ENCODE measurements at places on chromosomes 11 and 22.

DNA sequence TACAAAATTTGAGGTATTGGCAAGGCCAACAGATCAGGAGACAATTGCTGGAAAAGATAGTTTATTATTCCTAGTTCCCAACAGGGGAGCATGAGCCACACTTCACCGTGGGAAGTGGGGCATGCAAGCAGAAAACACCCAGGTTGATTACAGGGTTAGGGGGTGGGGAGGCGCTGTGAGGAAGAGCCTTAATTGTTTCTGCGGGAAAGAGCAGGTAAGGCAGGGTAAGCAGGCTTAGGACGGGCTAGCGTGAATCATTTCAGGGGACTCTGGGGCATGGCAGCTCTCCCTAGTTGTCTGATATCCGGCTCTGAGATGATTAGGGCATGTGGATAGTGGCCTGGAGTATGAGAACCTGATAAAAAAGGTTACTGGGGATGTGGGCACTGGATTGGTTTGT, 20.7 kb upstream of the HTR3A start:
- no peak for DNase-seq

DNA sequence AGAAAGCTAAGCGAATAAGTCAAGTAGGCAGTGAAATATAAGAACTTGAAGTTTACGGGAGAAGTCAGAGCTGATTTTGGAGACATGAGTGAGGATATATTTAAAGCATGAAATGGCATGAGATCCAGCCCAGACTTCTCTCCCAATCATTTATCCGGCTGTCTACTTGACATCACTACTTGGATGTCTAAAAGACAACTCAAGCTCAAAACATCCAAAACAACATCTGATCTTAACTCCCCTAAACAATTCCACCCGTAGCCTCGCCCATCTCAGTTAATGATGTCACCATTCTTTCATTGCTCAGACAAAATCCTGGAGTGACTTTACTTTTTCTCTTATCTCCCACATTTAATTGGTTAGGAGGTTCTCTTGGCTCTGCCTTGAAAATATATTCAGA, 44.5 kb downstream of the WEE1 start:
- DNase-seq: no peak

GRCh38 chr22:39241794-39242594, 2.8 kb downstream of the PDGFB start:
- DNase-seq: no peak

DNA sequence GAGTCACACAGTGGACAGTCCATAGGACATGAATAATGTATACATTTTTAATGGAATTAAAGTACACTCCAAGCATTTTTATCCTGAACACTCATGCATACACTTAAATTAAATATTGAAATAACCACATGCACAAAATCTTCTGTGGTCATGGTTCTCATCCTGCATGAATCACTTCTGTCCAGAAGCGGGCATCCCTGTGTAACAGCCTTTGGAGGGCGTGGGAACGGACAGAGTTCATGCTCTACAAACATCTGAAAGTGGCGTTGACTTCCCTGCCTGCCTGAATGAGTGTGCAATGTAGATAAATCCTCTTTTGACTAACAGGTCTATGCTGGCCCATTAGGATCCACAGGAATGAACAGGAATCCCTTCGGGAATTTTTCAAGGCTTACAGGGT, 780.2 kb downstream of the BRD1 start:
- DNase-seq: no peak

DNA sequence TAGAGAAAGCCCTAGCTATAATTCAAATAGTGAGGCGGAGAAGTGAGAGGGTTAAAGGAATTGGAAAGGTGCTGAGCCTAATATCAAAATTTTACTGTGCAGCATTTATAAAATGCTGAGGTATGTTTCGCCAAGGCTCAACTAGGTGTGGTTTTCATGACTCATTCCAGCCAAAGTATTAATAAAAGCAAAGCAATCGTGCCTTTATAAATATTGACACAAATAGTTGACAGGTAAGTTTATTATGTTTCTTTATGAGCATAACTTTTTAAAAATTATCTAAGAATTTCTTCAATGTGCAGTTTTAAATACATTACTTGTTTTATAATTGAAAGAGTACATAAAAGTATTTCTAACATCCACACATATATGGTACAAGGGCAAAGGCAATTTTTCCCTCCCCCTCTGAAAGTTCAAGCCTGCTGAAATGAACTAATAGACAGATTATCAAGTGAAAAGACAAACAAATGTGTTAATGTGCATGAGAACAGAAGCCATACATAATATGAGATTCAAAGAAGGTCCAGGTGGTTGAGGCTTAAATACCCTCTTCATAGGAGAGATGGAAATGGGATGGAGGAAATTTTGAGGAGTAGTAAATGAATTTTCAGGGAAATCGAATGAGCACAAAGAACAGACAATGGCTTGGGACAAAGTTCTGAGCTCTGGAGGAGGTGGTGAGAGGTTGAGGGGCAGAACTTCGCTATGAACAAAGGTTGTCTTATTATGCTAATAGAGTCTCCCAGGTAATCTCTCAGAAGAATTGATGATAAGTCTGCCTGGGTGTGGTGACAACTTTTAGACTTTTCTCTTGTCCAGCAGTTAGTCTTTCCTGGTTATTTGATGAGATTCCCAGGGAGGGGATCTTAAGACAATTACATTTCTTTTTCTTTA, 326.5 kb downstream of the BUD13 start:
- no peak for DNase-seq

- no peak for DNase-seq
Observed at GRCh38 chr22:36339171-36340065, 48.3 kb downstream of the MYH9 start.

GRCh38 chr11:96144553-96144952, 198.4 kb downstream of the MAML2 start:
- no peak for DNase-seq

- DNase-seq: no peak
Observed at GRCh38 chr11:128480665-128481064, 106.7 kb downstream of the ETS1 start.

GRCh38 chr11:6979365-6979764, 40.8 kb downstream of the ZNF214 start:
- DNase-seq: no peak

DNA sequence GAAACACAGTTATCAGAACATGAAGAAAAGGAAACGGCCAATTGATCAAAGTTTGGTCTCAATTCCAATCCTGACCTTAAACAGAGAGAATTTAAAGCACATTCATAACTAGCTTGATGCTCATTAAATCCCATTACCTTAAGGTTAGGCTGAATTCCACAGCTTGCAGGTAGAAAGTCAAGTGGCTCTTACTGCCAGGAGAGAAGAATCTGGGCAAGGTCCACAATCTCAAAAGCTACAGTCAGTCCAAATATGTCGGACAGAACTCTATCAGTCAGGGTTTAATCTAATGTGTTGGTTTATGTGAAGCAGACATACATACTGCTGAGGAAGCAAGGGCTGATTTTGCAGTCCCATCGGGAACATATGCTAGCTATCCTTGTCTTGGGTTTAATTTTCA, 348.8 kb downstream of the SOX6 start:
- no peak for DNase-seq

DNA sequence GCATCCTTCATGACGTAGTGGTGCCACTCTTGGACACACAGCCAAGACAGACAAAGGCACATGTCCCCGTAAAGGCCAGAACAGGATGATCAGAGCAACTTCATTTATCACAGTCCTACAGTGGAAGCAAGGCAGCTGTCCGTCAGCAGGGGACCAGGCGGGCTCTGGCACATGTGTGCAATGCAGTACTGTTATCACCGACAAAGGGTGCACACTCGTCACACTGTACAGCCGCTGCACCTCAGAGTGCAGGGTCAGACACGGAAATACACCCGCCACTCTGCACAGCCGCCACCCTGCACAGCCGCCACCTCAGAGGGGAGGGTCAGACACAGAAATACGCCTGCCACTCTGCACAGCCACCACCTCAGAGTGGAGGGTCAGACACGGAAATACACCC, 13.4 kb upstream of the IL17REL start:
- no peak for DNase-seq

GRCh38 chr11:10201343-10201742, 92.7 kb downstream of the SBF2 start:
- no peak for DNase-seq

DNA sequence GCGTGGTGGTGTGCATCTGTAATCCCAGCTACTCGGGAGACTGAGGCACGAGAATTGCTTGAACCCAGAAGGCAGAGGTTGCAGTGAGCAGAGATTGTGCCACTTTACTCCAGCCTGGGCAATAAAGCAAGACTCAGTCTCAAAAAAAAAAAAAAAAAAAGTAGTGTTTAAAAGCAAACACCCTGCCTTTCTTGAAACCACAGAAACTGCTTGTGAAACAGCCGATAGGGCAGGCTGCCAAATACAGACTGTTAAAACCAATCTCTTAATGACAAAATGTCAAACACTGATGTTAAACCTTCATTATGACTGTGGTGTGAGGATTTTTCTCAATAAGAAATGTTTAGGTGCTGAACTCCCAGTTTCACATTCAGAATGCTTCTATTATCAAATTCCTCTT, 27.3 kb downstream of the MARK2 start:
- DNase-seq: peak; percentile 52

- no peak for DNase-seq
Observed at GRCh38 chr11:63769714-63770455, 1.3 kb upstream of the ZFTA start.

GRCh38 chr11:106001304-106002012, 20.6 kb downstream of the MSANTD4 start:
- DNase-seq: no peak

DNA sequence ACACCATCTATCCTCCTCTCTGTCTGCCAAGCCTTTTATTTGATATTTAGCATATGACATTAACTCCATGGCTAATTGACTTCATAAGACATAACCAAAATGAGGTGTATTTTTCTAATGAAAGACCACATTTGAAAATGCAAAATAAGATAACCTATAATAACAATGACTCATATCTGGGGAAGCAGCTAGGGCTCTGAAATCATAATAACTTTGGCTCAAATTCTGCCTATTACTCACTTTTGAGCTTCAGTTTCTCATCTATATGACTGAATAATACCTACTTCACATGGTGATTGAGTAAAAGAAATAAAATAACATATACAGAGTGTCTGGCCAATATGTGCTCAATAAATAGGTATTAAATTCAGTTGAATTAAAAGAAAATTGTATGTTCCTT, 1419.8 kb upstream of the TENM4 start:
- no peak for DNase-seq

- no peak for DNase-seq
Observed at GRCh38 chr11:122556605-122557004, 98.9 kb upstream of the UBASH3B start.

DNA sequence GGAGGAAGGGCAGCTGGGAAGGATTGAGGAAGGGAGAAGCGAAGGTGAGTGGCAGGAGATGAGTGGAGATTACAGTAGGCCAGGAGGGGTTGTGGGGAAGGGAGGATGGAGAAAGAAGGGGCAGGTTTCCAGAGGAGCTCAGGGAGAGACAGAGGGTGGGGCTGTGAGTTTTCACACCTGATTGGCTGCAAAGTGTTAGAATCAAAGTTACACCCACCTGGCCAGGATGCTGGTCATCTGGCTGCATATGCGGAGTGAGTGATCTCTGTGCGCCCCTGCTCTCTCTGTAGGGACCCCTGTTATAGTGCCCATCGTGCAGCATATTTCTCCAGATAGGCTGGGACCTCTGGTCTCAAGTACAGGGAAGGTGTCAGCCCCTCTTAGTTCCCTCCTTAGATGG, 18.3 kb downstream of the AMPD3 start:
- no peak for DNase-seq

- DNase-seq: no peak
Observed at GRCh38 chr11:131353766-131354165, 16.6 kb upstream of the NTM start.

GRCh38 chr11:129489249-129489648, 113.6 kb downstream of the BARX2 start:
- DNase-seq: no peak

DNA sequence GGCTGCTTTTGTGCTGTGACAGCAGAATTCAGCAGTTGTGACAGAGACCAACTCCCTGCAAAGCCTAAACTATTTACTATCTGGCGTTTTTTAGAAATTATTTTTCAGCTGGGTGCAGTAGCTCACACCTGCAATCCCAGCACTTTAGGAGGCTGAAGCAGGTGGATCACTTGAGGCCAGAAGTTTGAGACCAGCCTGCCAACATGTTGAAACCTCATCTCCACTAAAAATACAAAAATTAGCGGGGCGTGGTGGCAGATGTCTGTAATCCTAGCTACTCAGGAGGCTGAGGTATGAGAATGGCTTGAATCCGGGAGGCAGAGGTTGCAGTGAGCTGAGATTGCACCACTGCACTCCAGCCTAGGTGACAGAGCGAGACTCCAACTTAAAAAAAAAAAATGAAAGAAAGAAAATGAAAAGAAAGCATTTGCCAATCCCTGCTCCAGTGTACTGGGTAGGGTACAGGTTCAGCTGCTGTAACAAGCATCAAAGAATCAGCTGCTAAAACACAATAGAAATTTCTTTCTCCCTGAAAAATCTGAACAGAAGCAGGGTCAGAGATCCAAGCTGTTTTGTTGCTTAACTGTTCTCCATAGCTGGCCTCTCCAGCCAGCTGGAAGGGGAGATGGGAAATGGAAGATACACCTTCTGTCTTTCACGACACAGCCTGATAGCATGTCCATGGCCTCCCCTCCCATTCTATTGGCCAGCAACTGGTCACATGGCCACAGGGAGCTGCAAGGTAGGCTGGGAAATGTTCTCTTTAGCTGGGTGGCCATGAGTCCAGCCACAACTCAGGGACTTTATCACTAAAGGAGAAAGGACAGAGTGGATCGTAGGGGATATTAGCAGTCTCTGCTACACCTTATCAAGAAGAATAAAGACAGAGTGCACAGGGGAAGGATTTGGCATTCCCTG, 8.5 kb upstream of the NCF4 start:
- DNase-seq: no peak

GRCh38 chr11:120959189-120959588, 64.7 kb upstream of the TBCEL start:
- DNase-seq: no peak

DNA sequence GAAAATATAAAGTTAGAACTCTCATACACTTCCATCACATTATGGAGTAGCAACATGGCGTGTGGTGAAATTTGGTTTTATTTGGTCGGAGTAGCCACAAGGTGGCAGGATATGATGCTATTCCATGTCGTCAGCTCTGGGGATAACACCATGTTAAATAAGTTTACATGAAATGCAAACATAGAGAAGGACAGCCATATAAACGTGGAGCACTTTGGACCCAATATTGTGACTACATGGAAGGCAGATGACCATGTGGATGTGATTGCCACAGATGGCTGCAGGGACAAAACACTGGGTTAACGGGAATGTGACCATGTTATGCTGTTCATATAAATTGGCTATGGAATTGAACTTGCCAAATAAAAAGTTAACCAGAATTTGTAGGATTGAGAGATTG, 21.0 kb downstream of the OR5M11 start:
- DNase-seq: no peak

DNA sequence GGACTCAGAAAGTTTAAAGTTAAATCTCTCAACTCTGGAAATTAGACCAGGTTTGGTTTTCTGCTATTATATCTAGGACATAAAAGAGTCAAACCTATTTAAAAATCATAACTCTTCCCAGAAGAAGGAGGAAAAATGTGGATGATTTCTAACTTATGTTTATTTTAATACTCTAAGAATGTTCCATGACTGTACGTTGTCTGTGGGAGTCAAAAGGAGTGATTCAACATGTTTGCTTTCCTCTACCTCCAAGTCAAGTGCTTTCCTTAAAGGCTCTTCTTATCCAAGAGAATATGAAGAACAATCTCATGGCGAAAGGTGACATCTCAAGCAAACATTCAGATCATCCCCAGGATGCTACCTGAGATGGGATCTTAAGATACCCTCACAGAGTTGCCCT, 21.6 kb downstream of the OR51E1 start:
- no peak for DNase-seq

GRCh38 chr11:69218271-69218682, 62.5 kb downstream of the SMIM38 start:
- DNase-seq: no peak

- DNase-seq: peak; percentile 73
Observed at GRCh38 chr11:113796663-113797259, 17.2 kb downstream of the CLDN25 start.

Measured in Kasumi-1 (cell line).